Stimulated activated memory B cell treated with anti-CD40 and anti-IgM and Interleukin-4, amounts not matched to agents 10 μg/mL and 1 μg/mL and 100 μg/mL, for 72 hours (primary cell): ENCODE measurements at places on chromosomes 7 and 10.

- no peak for ATAC-seq
Observed at GRCh38 chr7:131359136-131359776, 31.6 kb downstream of the MKLN1 start.

DNA sequence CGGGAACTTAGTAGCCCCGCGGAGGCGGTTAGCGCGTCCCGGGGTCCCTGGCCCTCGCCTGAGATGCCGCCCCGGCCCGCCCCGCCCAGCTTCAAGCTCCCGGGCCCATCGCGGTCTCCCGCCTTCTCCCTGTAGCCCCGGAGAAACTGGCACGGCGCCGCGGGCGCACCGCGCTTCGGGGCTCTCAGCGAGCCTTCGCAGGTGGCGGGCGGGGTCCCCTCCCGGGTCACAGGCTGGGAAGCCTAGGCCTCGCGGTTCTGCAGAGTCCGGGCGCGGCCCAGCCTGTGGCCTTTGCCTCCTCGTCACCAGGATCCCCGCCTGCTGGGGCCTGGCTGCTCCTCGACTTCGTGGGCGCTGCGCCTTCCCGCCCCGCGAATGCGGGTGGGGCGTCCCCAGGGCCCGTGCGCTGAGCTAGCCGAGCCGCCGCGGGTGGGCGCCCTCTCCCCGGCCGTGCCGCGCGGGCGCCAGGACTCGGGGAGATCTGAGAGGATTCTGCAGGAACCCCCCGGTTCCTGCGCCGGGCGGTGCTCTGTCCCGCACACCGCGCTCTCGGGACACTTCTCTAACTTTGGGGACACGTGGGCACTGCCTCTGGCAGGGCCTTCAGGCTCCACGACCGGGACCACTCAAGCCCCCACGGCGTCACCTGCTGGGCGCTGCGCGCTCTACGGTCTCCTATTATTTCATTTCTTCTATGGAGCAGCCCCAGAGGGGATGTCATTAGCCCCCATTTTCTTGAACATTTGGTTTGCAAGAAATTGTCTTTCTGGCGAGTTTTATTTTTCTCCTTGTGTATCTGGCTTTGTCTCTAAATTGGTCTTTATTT, 682 bp upstream of the RGS10 start:
- ATAC-seq: peak; percentile 67

DNA sequence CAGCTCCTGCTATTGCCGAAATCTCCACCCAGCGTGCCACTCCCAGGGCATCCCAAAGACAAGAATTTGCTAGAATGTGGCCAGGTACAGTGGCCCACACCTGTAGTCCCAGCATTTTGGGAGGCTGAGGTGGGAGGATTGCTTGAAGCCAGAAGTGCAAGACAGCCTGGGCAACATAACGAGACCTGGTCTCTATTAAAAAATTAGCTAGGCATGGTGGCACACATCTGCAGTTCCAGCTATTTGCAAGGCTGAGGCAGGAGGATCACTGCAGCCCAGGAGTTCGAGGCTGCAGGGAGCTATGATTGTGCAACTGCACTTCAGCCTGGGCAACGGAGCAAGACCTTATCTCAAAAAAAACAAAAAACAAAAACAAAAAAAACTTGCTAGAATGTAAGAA, 73.3 kb upstream of the LYZL2 start:
- no peak for ATAC-seq

DNA sequence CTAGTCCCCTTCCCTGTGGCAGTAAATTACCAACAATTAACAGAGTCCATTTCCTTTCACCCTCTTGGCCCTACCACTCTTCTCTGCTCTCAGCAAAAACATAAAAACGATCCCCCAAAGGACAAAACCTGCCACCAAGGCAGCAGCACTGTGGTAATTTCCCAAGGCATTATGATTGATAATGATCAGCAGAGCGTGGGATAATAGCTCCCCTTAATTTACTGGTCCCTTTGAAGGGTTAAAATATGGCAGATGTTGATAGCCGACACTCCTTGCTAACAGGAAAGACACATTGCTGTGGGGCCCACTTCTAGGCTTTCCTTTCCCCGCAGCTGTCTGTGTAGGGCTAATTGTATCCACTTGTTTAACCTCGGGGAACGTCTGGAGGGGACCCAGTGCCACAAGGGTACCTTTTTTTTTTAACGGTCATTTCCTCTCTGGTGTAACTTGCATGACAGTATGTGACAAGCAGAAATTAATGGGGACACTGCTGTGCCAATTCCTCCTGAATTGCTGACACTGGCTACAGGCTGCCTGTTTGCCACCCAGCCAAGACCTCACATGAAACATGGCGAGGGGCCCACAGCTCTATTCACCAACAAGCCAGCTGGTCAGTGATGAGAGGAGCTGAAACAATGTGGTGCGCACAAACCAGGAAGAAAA, 81.3 kb downstream of the CDK6 start:
- no peak for ATAC-seq

DNA sequence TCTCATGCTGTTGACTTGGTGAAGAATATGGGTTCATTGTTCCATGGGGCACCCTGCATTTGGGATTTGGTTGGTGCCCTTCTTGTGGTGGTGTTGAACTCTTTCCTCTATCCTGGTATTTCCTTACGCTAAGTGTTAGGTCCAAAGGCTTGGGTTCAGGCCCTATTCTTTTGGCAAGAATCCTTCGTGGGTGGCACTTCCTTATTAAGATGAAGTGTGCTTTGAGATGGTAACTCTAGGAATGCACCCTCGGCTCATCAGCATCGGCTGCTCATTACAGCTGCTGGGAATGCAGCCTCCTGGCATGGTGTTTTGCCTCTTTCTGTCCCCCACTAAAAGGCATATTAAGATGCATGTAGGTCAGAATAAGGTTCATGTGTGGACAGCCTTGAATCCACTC, 380.7 kb downstream of the RPS24 start:
- no peak for ATAC-seq

DNA sequence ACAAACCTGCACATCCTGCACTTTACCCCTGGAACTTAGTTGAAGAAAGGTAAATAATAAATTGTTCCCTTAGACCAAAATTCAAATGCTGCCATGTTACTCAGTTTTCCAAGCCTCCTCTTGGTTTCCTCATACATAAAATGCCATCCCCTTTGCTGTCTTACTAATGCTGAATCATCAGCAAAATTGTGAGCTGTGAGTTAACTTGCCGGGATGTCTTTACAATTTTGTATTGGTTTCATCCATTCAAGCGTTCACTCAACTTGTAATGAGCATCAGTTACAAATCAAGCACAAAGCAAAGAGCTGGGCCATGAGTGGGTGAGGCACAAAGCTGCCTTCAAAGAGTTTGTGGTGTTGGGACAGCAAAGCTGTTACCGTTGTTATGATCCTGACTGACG, 395.8 kb upstream of the ZMIZ1 start:
- no peak for ATAC-seq

DNA sequence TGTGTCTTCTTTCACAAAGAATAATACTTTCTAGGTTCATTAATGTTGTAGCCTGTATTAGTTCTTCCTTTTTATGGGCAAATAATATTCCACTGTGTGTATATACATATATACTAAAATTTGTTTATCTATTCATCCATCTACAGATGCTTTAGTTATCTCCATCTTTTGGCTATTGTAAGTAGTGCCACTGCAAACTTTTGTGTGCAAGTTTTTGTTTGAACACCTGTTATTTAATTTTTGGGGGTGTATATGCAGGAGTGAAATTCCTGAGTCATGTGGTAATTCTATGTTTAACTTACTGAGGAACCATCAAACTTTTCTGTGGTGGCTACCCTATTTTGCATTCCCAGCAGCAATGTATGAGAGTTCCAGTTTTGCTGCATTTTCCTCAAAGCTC, 37.7 kb upstream of the AGR3 start:
- ATAC-seq: no peak

DNA sequence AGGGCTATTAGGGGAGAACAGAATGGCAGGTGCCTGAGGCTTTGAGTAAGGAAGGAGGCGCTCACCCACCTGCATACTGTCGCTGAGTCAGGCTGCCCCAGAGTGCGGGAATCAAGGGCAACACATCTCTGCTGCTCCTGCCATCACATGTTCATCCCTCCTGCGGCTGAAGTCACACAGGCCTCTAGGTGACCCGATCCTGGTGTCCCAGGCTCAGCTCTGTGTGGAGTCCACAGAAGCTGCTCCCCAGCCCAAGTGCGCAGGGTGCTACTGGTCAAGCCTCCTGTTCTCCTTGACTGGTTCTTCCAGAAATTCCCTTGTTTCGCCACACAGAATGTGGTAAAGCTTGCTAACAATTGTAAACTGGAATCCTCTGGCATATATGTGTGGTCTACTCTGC, 96.9 kb upstream of the IL6 start:
- ATAC-seq: no peak

- ATAC-seq: no peak
Observed at GRCh38 chr7:132519936-132520335, 56.3 kb downstream of the PLXNA4 start.

- no peak for ATAC-seq
Observed at GRCh38 chr10:5532307-5532605, 7.5 kb downstream of the CALML3 start.

DNA sequence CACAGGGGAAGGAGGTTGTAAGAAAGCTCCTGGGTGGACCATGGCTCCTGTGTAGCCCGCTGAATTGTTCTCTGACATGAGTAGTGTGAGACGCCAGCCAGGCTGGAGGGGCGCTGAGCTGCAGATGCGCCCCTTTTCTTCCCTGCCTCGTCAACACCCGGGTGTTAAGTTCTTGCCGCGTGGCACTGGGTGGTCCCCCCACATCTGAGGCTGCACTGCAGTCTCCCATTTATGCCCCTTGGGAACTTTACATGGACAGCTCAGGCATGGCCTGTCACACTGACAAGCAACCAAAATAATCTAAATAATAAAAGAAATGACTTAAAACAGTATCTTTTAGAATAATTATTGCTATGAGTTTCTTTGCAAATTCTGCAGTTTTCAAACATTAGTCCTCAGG, 34.6 kb upstream of the HSPA12A start:
- no peak for ATAC-seq

DNA sequence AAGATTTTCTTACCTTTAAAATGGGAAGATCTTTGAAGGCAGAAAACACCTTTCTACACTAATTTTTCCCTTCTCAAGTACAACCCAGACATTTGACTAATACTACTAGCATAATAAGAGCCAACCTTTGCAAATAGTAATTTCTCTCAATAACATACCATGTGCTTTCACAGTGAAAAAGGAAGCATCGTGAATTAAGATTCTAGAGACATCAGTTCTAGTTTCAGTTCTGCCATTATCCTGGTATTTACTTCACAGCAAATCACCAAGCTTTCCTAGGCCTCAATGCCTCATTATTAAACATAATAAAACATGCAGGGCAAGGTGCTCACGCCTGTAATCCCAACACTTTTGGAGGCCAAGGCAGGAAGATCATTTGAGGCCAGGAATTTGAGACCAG, 24.9 kb downstream of the GSAP start:
- peak; percentile 90 for ATAC-seq

DNA sequence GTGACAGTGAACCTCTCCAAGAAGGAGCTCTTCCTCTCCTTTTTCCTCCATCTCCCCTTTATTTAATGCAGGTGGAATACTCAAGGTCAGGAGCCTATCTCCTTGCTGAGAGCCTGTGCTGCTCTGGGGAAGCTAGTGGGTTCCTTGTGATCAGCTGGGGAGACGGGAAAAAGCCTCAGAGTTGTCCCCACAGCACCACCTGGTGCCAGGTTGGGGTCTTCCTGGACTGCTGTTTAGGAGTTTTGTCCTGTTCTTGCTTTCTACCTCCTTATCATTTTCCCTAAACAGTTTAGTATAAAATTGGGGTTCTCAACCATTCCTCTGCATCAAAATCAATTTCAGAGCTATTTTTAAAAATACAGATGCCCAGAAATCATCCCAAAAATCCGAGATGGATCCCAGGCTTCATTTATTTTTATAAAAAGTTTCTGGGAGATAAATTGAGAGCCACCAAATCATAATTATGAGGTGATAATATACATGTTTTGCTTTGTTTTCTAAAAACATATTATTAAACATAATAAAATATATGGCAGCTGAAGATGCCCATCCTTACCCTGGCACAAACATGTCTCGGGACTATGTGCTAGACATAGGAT, 44.3 kb downstream of the MACC1 start:
- ATAC-seq: no peak

GRCh38 chr7:30281791-30282190, 2.6 kb upstream of the ZNRF2 start:
- ATAC-seq: no peak

GRCh38 chr10:73968098-73968521, 29.8 kb upstream of the VCL start:
- ATAC-seq: no peak

GRCh38 chr7:100568176-100568895, 5.4 kb downstream of the SAP25 start:
- no peak for ATAC-seq

DNA sequence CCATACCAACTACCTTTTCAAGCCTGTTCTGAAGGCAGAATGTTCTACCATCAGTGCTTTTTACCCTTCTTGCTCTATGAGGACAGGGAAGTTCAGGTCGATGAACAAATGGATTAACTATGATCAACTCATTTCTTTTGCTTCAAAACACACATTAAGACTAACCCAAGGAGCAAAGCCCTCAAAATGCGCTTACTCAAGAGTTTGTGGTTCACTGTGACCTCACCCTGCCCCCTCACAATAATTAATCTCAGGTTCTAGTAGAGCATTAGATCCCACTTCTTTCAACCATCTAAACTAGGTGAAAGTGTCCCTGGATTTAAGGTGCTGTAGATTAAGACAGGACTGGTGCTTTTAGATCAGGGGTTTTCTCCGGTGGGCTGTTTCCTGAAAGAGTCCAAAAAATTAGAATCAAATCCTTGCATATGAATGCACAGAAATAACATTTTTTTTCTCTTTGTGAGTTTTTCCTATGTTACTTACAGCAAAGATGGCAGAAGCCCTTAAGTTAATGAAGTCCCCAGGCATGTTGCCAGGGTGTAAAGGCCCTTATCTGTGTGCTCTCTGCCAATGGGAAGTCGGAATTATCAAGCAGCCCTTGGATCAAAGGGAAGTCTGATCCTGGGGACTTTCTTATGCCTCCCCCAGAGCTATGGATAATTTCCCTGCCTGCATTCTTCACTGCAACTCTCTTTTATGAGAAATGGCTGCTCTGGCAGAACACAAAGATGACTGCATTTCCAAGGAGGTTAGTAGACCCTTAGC, 205.5 kb upstream of the STK17A start:
- no peak for ATAC-seq

GRCh38 chr10:71980181-71981014, 16.2 kb downstream of the CHST3 start:
- ATAC-seq: no peak

- no peak for ATAC-seq
Observed at GRCh38 chr10:52135101-52135500, 179.0 kb upstream of the DKK1 start.
